Vagina (tissue), 2 donors: ENCODE measurements at places on chromosomes 13 and 19. TPM values are rescaled to one million over a fixed set of nuclear protein-coding genes. Genes with fewer than 3 reads are reported as not detected.

DNA sequence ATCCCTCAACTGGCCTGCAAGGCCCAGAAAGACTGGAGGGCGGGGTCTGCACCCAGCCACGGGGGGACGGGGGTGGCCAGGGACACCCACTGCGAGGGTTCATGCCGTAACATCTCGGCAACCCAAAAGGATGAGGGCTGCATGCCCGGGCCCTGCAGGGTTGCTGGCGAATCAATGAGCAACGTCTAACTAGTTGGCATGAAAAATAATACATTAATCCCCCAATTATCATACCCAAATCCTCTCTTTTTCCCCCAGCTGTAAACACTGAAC is 232.2 kb downstream of the TUBA3C start:
- H3K27me3 ChIP-seq = no peaks in the 10 kb centered on the region
- no peak for DNase-seq
- H3K4me3 ChIP-seq = no peak overlapping the region
- H3K27ac ChIP-seq = no peak overlapping the region

DNA sequence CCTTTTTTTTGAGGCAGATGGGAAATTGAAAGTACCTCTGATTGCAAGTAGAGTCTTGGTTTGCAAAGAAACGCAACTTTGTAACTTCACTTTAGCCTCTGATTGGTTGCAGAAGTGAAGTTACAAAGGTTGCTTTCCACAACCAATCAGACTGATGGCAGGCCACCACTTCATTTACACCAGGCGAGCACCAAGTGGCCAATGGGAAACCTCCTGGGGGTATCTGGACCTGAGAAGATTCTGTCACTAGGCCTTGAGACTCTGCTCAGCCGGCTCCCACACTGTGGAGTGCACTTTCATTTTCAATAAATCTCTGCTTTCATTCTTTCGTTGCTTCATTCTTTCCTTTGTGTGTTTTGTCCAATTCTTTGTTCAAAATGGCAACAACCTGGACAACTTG is 19.1 kb downstream of the PEPD start:
- no peak overlapping the region for H3K27ac ChIP-seq
- DNase-seq = no peak
- no peaks in the 10 kb centered on the region for H3K36me3 ChIP-seq
- H3K4me3 ChIP-seq = no peak overlapping the region
- H3K27me3 ChIP-seq = no peaks in the 10 kb centered on the region

DNA sequence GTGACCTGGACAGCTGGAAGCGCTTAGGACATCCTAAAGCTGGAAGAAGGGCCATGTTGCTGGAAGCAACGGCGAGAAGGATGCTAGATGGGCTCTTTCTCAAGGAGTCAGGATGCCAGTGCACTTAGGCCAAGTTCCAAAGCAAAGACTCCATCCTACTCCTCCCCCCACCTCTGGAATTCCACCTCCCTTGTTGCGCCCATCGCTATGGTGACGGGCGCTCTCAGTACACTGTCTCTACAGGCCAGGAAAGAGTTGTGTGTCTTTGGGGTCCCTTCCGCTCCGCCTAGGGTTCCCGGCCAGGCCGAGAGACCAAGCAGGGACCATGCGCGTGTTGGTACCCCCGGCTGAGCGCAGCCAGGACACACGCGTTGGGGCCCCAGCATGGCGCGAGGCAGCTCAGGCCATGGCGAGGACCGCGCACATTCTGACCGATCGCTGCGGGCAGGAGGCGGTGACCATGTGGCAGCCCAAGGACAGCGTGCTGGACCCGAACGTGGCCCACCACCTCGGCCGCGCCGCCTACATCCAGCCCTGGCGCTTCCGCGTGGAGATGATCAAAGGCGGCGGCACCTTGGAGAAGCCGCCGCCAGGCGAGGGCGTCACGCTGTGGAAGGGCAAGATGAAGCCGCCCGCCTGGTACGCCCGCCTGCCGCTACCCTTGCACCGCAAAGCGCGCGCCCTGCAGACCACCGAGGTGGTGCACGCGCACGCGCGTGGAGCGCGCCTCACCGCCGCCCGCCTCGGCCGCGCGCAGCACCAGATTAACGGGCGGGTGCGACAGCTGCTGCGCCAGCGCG is 31.0 kb upstream of the SLC1A6 start:
- peaks cover 4% of the 10 kb centered on the region for H3K27me3 ChIP-seq
- H3K27ac ChIP-seq = no peak overlapping the region
- no peaks in the 10 kb centered on the region for H3K4me1 ChIP-seq
- no peaks in the 10 kb centered on the region for H3K36me3 ChIP-seq
- no peak overlapping the region for H3K4me3 ChIP-seq
- DNase-seq = no peak

PDX1 gene
- not detected for total RNA-seq

DNA sequence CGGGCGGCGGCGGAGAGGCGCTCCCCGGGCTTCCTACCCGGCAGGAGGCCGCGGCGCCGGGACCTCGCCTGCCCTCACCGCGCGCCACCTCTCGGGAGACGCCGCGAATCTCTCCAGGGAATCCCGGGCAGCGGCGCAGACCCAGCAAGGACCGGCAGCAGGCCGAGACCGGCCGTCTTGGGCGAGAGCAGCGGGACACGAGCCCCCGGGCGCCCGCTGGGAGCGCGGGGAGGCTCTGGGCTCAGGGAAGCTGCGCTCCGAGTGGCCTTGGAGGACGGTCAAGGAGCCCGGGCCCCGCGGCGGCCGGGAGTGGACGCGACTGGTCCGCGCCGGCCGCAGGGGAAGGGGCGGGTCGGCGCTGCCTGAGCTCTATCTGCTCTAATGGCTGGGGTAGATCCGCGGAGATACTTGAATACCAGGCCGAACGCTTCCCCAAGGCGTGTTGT is 14.7 kb downstream of the CDX2 start:
- no peaks in the 10 kb centered on the region for H3K36me3 ChIP-seq
- H3K4me3 ChIP-seq = peak overlapping the region; percentile 47
- DNase-seq = no peak
- H3K4me1 ChIP-seq = peaks cover 19% of the 10 kb centered on the region
- H3K27me3 ChIP-seq = peaks cover 3% of the 10 kb centered on the region

- H3K36me3 ChIP-seq = no peaks in the 10 kb centered on the region
- no peaks in the 10 kb centered on the region for H3K4me1 ChIP-seq
- DNase-seq = no peak
- H3K4me3 ChIP-seq = no peak overlapping the region
- H3K27me3 ChIP-seq = no peaks in the 10 kb centered on the region
These were observed 68.2 kb downstream of the CACNA1A start for GRCh38 chr19:13437919-13438618.

DNA sequence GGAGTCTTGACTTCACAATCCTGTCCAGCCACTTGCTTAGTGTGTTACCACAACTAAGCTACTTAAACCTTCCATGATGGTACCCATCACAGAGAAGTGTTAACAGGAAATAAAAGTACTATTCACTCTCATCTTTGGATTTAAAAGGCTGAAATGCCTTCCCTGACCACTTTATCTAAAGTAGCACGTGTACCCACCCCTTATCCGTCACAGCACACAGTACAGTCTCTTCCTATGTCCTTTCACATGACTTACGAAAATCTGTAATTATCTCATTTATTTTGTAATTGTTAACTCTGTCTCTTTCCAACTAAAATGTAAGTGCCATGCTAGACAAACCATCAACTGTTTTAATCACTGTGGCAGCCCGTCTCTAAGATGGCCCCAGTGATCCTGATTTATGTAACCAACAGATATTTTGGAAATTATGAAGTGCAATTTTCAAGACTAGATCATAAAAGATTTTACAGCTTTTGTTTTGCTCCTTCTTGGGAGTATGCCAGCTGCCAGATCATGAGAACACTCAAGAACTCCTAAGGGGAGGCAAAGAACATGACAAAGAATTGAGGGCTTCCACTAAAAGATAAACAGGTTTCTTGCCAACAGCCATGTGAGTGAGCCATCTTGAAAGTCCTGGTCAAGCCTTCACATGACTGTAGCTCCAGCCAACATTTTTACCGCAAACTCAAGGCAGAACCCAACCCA is 44.9 kb downstream of the DIAPH3 start:
- H3K27me3 ChIP-seq = no peaks in the 10 kb centered on the region
- DNase-seq = no peak
- no peaks in the 10 kb centered on the region for H3K36me3 ChIP-seq
- no peak overlapping the region for H3K27ac ChIP-seq
- no peaks in the 10 kb centered on the region for H3K4me1 ChIP-seq
- no peak overlapping the region for H3K4me3 ChIP-seq

BRME1 gene
- 12.0 TPM for total RNA-seq

DNA sequence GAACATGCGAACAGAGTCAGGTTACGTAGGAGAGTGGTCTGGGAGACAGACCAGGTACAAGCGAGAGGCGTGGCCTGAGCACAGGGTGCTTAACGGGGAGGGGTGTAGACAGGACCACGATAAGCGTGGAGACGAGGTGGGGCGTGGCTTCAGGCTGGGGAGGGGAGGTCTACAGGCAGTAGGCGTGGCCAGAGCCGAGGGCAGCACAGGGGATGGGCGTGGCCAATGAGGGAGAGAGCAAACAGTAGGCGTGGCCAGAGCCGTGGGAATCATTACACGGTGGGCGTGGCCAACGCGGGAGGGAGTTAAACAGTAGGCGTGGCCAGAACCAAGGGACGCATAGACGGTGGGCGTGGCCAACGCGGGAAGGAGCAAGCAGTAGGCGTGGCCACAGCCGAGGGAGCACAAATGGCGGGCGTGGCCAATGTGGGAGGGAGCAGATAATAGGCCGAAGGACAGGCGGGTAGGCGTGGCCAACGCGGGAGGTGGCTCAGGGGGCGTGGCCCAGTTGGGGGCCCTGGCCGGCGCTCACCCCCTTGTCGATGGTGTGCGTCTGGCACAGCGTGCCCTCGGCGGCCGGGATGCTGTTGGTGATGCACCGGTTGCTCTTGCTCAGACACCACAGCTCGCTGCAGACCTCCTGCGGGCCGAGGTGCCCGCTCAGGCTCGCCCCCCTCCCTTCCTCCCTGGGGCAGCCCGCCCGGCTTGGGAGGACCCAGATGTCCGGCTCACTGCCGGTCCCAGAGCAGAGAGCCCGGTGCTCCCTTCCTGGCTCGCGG is 15.2 kb upstream of the MYO1F start:
- peak overlapping the region; percentile 39 for H3K4me3 ChIP-seq
- peak overlapping the region; percentile 32 for H3K27ac ChIP-seq
- no peak for DNase-seq
- no peaks in the 10 kb centered on the region for H3K27me3 ChIP-seq

- no peak for DNase-seq
- peak overlapping the region; percentile 96 for H3K27ac ChIP-seq
- H3K4me3 ChIP-seq = peak overlapping the region; percentile 52
- H3K27me3 ChIP-seq = no peaks in the 10 kb centered on the region
- H3K36me3 ChIP-seq = no peaks in the 10 kb centered on the region
These were observed 590 bp upstream of the LGI4 start for GRCh38 chr19:35135389-35135909.
